Activated B cell treated with CpG ODN at 0.5 μM for 24 hours (primary cell): ENCODE measurements at places on chromosomes 5 and 9.

DNA sequence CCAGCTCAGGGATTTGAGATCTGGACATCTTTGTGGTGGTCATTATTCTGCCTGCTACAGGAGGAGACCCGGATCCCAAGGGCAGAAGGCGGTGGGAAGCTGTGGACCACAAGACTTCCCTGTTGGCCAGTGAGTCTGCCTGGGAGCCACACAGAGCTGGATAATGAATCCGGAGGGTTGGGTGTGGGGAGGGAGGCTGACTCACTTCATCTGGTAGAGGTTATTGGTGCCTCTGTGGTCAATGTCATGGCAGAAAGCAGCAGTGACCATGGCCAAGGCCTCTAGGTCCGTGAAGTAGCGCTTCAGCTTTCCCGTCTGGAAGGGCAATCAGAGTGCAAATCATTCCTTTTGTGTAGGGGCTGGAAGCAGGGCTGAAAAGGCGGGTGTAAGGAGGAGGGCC is 58.5 kb downstream of the PDE6A start:
- DNase-seq = no peak

- DNase-seq = no peak
Measured at GRCh38 chr5:95216136-95216955, 68.5 kb downstream of the MCTP1 start.

GRCh38 chr9:79492092-79493009 is 79.4 kb upstream of the TLE4 start:
- DNase-seq = no peak

GRCh38 chr9:83183621-83184020 is 120.7 kb upstream of the RASEF start:
- DNase-seq = no peak

DNA sequence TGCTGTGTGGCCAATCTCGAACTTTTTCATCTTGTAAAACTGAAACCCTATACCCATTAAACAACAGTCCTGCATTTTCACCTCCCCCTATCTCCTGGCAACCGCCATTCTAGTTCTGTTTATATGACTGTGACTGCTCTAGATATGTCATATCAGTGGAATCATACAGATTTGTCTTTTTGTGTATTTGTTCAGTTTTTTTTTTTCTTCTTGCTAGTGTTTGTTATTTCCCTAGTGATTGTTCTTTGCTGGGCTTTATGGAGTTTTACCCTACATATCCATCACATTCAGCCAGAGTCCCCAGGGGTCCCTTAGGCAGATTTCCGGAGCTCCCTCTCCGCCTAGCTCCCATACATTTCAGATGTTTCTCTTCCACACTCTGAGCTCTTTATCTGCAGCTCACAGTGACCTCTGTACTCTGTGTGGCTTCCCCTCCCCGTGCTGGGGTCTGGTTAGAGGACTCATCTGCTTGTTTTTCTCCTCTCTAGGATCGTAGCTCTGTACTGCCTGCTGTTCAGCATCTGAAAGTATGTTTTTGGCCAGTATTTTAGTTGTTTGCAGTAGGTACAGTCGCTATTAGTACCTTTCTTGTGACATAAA is 25.1 kb upstream of the CARTPT start:
- no peak for DNase-seq

GRCh38 chr5:95810305-95811125 is 12.0 kb downstream of the GLRX start:
- DNase-seq = no peak

GRCh38 chr9:16884952-16885513 is 14.6 kb upstream of the BNC2 start:
- DNase-seq = no peak

- DNase-seq = no peak
Measured at GRCh38 chr9:130522233-130522808, 57.1 kb upstream of the FUBP3 start.
